ENCODE measurements at places on chromosomes 3 and 15.

GRCh38 chr15:89129123-89129815, 41.0 kb downstream of the ABHD2 start:
- peak; percentile 24 for DNase-seq

- no peak for DNase-seq
These were observed 533.1 kb downstream of the TBL1XR1 start for GRCh38 chr3:176663837-176664831.

DNA sequence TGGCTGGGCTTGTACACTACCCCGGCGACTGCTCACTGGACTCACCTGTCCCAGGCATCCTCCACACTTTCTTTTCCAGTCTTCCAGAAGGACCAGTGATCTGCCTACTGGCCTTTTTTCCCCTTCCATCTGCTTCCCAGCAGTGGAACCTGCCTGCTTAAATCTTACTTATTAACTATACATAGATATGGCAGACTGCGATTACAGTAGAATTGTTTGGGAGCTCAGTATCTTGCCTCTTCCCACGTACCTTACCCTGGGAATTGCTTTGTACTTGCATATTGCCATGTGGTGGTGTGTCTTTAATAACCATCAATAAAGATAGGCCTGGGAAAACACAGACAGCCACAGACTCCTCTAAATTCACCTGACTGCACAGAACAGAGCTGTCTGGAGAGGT, 11.8 kb upstream of the HES1 start:
- DNase-seq = no peak

GRCh38 chr3:113000691-113001090, 9.9 kb downstream of the GTPBP8 start:
- no peak for DNase-seq

DNA sequence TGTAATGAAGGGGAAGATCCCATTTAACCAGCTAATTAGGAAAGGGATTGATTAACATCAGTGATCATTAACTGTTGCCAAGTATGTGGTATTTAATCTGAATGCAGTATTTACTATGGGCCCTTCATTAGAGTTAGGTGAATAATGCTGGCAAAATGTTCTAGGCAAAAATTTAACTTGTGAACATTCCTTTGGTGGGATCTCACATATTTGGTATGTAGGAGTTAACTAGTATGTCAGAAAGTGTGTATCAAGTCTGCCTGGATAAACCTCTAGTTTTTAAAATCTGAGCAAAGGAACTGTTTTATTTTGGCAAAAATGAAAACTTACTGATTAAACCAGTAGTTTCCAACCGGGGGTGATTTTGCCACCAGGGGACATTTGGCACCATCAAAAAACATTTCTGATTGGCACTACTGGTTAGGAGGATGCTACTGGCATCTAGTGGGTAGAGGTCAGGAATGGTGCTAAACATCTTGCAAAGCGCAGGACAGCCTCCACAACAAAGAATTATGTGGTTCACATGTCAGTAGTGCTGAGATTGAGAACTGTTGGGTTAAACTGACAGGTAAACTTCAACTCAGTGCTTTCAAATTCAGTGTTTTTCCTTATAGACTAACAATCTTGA, 22.5 kb downstream of the LRTM1 start:
- DNase-seq = no peak

GRCh38 chr3:46854555-46854991, 8.7 kb downstream of the MYL3 start:
- no peak for DNase-seq

DNA sequence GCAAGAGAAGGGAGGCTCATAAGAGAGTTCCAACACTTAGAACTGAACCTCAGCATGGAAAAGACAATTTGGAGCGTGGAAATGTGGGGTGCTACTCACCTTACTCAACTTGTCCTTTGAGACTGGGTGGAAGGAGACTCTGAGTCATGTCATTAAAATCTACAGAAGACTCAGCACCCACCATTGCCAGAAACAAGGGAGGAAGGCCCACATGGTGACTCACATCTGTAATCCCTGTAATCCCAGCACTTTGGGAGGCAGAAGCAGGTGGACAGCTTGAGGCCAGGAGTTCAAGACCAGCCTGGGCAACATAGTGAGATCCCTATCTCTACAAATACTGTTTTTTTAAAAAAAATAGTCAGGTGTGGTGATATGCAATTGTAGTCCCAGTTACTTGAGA, 161.9 kb upstream of the UBE3A start:
- DNase-seq = no peak

DNA sequence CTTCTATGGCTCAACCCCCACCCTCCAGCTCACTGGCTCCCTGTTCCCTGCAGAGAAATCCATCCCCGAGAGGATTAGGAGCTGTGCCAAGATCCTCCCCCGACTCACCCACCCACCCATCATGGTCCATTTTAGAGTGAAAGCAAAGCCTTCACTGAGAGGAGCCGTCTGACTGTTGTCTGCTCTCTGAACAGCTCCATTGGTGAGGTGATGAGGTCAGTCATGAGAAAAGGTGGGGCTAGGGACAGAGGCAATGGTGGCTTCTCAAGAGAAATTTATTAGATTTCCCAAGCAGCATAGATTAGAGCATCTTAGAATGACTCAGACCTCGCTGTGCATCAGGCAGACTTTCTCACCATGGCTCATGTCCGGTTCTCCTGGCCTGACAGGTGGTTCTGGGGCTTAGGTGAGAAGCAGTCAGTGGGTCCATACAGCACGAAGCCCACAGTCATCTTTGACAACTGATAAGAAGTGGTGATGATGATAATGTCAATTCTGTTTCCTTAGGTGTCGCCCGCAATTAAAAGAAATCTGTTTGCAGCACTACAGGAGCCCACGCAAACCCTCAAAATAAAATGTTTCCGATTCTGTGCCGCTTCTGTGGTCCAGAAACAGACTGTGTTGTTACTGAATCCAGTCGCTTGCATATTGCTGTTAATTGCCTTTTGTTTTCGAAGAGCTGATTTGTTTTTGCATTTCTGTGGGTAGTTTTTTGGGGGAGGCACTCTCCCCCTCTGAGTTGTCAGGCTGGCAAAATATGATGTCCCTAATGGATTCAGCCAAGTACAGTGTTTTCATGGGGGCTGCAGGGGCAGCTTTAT, 24.8 kb upstream of the RHO start:
- no peak for DNase-seq

GRCh38 chr3:183808355-183808754, 17.0 kb downstream of the MAP6D1 start:
- no peak for DNase-seq

- DNase-seq = no peak
These were observed 1031.8 kb upstream of the NR2F2 start for GRCh38 chr15:95298729-95299128.

DNA sequence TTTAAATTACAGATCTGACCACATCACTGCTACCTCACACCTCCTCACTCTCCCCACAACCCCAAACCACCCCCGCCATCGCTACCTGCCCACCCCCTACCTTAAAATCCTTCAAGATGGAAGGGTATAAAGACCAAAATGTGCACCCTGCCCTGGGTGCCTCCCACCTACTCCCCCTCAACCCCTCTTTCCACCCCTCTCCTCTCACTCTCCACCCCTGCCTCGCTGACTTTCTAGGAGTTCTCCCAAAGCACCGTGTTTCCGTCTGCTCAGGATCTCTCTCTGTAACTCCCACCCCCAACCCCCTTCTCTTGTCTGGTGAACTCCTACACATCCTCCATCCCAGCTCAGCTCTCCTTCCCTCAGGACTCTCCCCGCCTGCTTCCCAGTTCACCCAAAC, 69.1 kb downstream of the MEGF11 start:
- no peak for DNase-seq

DNA sequence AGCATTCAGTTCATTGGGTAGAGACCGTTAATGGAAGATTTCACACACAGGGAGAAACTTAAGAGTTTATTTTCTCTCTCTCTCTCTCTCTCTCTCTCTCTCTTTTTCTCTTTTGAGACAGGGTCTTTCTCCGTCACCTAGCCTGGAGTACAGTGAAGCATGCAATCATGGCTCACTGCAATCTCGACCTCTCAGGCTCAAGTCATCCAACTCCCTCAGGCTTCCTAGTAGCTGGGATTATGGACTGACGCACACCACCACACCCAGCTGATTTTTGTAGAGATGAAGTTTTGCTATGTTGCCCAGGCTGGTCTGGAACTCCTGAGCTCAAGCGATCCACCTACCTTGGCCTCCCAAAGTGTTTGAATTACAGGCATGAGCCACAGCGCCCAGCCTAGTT, 1.6 kb downstream of the WDR72 start:
- DNase-seq = no peak

- DNase-seq = no peak
These were observed 40.1 kb downstream of the RPN1 start for GRCh38 chr3:128610451-128611070.

- no peak for DNase-seq
These were observed 393.3 kb downstream of the GRM7 start for GRCh38 chr3:7254251-7254650.

DNA sequence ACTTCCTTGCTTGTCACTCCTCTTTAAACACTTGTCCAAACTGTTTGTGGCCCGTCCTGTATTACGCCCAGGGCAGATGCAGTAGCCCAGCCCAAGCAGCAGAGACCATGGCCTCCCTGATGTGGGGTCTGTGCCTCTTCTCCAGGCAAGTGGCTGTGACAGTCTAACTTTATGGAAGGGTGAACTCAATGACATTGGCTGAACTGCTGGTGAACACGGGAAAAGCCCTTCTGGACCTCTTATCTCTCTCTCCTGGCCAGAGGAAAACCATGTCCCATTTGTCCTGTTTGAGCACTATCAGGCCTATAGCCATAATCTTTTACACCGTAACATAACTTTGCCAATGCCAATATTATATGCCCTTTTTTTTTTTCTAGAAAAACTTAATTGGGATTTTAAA, 67.6 kb downstream of the SMAD3 start:
- DNase-seq = no peak

All from stimulated activated CD4-positive, alpha-beta T cell treated with anti-CD3 and anti-CD28 coated beads, Interleukin-15, amount 100 ng/mL, for 1 hour (primary cell).